ENCODE measurements at places on chromosomes 4 and X.

DNA sequence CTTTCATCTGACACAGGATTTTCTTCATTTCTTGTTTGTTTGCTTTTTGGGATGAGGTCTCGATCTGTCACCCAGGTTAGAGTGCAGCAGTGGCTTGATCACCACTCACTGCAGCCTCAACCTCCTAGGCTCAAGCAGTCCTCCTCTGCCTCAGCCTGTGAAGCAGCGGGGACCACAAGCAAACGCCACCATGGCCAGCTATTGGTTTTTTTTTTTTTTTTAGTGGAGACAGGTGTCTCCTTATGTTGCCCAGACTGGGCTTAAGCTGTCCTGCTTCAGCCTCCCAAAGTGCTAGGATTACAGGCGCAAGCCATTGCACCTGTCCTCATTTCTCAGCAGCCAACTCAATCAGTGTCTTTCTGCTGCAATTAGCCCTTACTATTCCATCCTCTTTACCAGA lies 10.3 kb downstream of the SPRY1 start:
- DNase-seq: no peak

DNA sequence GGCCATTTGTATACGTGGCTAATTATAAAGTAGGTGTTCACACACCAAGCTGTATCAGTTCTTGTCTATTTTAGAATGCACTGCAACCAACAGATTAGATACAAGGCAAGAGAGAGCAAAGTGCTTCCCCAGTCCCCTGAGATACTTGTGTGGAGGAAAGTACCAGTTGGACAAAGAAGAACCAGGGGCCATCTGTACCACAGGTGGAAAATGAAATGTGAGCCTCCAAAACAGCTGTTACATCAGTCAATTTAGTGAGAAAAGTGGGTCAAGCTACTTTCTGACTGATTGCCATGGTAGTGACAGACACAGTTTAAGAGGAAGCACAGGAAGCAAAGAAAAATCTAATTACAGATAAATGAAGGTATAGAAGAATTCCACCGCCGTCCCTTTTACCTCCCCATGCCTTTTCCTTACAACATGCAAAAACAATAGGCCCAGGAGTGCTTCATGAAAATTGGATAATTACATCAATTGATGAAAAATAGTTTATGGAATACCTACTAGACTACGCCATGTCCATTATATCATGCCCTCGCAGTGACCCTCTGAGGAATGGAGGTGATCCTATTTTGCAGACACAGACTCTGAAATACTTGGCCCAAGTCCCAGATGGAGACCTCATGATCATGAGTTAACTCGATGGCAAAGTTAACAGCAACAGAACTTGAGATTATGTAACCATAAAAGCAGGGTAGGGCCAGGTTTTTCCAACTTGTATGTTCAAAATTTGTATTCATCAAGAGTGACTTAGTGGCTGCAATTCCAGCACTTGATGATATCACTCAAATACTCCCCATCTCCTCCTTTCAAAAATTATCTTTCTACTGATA lies 15.8 kb downstream of the SMPX start:
- DNase-seq: no peak

DNA sequence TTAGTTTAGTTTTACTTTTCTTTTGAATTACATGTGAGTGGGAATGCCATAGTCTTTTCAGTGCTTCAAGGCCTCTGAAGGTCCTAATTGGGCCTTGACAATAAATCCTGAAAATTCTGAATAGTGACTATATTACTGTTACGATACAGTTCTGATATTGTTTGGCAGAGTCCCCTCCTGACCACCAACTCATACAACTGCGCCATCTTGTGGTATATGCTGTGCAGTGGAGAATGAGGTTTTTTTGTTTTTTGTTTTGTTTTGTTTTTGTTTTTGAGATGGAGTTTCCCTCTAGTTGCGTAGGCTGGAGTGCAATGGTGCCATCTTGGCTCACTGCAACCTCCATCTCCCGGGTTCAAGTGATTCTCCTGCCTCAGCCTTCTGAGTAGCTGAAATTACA lies 56.6 kb upstream of the CHRDL1 start:
- DNase-seq: no peak

GRCh38 chrX:39985551-39985950 lies 112.2 kb downstream of the BCOR start:
- no peak for DNase-seq

DNA sequence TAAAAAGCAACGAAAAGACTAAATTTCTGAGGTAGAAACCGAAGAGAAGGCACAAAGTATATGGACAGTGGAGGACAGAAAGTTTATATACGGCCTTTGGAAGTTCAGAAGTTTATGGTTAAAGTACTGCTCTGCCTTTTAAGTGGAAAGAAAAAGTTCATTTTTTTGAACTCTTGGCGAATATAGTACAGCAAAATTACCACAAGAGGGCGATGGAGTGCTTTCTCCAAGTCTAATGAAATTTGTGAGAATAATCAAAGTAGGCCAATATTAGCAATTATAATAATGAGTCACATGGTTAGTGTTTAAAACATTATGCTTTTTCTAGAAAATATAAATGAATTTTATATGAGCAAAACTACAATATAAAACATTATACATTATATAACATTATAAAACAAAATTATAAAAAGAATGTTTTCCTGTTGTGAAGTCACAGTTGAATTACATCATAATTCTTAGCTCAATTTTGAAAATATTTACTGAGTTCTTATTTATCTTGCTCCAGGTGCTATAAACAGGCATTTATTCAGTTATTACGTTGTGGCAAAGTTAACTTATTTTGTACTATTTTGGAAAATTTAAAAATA lies 136.2 kb upstream of the BMPR1B start:
- no peak for DNase-seq

- DNase-seq: no peak
Observed at GRCh38 chr4:138925495-138925894, 90.1 kb upstream of the NOCT start.

DNA sequence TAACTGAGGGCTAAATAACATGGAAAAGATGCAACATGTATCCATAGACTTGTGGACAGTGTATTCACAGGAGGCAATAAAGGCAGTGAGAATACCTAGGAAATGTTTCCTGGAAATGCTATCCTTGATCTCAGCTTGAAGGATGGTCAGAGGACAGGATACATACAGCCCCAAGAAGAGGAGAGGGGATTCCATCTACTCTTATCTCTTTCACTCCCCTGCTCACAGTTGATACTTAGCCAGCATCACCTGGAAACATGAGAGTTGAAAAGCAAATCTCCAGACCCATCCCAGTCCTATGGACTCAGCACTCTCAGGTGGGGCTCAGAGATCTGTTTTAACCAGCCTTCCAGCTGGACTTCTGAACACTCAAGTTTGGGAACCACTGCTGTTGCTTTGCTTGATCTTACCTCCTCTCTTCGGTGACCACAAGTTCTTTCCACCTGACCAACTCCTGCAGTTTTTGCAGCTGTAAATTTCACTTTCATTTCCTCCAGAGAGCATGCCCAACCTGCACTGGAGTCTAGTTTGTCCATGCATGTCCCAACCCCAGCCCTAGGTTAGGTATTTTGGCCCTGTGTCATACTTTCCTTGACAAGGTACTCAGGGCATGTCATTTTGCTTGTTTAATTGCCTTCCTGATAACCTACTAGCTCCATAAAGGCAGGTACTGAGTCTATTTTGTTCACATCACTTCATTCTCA lies 10.4 kb downstream of the RELL1 start:
- DNase-seq: no peak

- DNase-seq: no peak
Observed at GRCh38 chrX:131801066-131801465, 222.0 kb upstream of the STK26 start.

DNA sequence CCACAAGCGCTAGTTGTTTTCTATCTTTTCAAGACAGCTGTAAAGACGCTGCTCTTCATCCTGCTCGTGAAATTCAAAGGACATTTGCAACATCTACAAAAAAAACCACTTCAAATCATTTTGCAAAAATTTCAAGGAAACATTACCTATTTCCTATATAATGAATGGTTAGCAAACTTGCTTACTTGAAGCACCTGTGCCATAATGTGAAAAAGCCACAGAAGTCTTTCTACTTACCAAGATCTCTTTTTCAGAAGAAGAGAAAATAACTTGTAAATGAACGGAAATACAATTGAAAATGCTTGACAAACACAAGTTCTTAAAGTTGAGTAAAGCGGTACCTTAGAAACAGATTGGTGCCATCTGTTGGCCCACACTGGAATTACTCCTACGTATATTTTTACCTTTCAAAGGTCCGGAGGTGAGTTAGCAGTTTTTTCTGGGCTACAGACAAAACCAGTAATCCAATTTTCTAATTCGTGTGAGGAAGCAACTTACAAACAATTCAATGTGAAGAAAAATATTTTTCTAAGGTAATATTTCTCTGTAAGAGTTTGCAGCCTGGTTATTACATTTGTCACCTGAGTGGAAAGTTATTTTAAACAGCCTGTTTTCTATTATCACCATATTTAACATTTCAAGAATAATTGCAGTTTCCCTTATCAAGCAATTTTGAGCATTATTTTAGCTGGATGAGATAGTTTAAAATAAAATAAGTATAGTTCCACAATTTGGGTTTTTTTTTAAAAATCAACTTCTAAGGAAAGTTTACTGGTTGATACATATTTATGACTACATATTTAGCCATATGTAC lies at the start of gene TLR6:
Gene TLR6, minus strand, starts transcription at position 294 of the 814 bp plus-strand sequence. CDS start 27,344 bp downstream, outside the sequence.
- no peak for DNase-seq

- no peak for DNase-seq
Observed at GRCh38 chrX:70176938-70177533, at the start of gene DGAT2L6. TSS of gene DGAT2L6 (plus strand) at chrX:70177483. CDS start at chrX:70177583, 100 bp downstream.

DNA sequence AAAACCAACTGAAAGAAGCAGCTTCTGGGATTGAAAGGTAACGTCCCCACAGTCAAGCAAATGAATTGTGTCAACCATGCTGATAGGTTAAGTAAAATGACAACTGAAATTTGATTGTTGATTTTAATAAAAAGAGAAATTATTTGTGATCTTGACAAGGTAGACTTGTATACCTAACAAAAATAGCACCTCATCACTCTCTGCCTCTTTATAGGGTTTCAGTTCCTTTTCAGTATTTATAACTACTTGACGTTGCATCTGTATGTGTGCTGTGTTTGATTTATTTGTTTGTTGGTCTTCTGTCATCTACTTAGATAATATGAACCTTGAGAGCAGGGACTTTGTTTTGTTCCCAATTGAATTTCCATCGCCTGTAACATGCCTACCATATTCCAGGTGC lies 7.9 kb upstream of the PPP3CA start:
- DNase-seq: no peak

DNA sequence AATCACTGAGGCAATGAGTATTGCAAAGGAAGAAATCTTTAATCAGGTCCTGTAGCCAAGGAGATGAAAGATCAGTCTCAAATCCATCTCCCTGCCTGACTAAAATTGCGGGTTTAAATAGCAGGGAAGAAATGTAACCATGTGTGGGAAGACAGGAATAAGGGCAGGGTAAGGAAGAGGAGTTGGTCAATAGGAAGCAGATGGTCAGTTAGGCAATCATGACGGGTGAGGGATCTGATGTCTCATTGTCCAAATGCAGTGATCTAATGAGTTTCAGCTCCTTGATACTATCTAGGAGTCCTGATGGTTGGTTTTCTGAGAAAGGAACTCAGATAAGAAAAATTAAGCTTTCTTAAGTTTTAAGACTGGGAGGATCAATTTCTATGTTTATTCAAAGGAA lies 200.8 kb downstream of the SPATA18 start:
- DNase-seq: no peak

DNA sequence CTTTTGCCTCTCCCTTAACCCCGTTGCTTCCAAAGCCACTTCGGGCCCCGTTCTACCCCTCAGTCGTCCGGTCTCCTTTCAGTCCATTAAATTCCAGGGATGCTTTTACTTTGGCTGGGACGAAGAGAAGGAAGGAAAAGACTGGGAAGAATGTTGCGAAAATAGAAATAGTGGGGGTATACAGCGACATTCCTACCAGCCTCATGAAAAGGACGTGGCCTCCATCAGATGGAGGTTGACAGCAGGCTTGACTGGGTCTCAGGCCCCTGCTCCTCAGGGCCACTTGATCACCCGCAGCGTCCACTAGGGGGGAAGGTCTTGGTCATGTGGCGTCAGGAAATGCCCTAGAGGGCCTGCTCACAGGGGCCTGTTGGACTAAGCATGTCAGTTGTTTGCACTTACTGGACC lies 657 bp upstream of the ANKRD50 start:
- DNase-seq: peak; percentile 28

DNA sequence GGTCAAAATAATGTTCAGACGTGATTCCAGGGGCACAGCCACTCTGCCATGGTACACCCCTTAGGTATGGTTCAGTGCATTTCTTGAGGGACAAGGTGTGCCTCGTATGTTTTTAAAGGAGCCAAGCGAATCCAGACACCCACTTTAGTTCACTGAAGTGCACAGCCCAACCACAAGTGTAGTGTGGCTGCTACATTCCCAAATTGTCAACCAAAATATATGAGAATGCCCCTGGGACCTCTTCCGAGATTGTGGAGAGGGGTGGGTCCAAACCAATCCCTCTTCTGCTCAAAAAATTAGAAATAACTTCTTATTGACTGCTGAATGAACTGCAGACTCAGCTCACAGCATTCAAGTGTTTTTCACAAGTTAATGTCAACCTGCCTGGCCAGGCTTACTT lies 7.4 kb upstream of the BRS3 start:
- no peak for DNase-seq

All from non-pigmented ciliary epithelial cell (primary cell).